ENCODE measurements at places on chromosomes 12 and 14. TPM values are rescaled to one million over a fixed set of nuclear protein-coding genes. Genes with fewer than 3 reads are reported as not detected.

DNA sequence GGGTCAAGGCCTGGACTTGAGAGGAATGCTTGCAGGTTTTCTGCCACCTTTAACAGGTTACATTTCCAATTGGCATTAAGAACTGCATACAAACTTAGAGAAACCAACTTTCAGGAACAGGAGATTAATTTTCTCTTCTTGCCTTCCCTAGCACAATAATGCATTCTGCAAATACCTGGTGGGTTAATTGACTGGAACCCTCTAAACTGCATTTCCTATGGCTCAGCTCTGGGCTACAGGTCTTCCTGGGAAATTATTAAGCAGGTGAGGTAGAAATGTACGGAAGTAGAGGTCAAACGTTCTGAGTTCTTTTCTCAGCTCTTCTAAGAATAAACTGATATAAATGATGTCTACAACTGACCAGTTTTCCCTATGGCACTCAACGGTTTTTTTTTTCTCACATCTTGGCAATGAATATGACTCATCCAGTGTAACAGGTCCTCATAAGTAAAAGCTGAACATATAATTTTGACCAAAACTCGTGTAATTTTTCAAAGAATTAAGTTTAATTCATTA, 144.9 kb upstream of the PELI2 start:
- DNase-seq: no peak

- DNase-seq: peak; percentile 88
Observed at GRCh38 chr14:99471731-99472130, 8.9 kb downstream of the SETD3 start.

DNA sequence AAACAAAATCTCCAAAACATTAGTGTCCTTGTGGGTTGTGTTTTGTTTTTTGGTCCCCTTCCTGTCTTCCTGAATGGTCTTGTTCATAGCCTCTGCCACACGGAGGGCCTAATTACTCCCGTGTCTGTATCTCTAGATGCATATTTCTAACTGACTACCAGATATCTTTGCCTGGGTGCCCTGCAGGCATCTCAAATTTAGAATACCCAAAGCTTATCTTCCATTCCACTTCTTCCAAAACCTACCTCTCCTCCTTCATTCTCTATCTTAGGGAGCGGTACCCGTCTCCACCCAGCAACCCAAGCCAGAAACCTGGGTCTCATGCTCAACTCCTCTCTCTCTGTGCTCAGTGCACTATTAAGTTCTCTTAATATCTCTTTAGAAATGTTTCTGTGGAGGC, 10.9 kb upstream of the METAP2 start:
- DNase-seq: no peak

DNA sequence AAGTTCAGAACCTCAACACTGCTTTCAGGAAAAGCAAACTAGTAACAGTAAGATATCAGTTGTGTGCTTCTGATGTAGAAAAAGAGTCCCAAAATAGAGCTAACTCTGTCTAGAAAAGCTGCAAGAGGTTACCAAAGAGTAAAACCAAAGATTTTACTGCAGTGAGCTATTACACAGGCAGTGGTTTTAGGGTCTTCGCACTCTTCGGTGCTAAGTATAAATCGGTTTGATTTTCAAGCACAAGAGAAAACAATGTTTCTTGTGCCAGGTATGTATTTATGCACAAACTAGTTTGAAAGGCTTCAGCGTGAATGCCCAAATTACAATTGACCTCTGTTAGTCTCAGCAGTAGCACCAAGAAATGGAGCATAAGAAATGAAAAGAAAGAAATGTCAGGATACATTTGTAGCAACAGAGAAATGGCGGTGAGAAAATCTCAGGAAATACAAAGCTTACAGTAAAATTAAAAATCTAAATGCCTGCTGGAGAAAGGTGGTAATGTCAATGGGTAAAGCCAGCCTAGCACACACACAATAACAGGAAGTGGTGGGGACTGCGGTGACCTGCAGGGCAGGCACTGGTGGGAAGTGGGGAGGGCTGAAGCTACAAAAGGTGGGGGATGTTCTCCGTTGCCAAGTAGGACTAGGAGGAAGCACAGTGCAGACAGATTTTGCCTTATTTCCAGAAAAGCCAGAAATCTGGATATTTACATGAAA, 18.0 kb upstream of the DYRK2 start:
- DNase-seq: no peak

GRCh38 chr14:60756847-60757246, 22.3 kb downstream of the MNAT1 start:
- peak; percentile 43 for DNase-seq

- no peak for DNase-seq
Observed at GRCh38 chr12:117084405-117085317, 14.6 kb downstream of the TESC start.

- DNase-seq: no peak
Observed at GRCh38 chr12:132118876-132119275, 25.2 kb downstream of the DDX51 start.

GRCh38 chr12:1147821-1148220, 156.8 kb downstream of the ERC1 start:
- no peak for DNase-seq

DNA sequence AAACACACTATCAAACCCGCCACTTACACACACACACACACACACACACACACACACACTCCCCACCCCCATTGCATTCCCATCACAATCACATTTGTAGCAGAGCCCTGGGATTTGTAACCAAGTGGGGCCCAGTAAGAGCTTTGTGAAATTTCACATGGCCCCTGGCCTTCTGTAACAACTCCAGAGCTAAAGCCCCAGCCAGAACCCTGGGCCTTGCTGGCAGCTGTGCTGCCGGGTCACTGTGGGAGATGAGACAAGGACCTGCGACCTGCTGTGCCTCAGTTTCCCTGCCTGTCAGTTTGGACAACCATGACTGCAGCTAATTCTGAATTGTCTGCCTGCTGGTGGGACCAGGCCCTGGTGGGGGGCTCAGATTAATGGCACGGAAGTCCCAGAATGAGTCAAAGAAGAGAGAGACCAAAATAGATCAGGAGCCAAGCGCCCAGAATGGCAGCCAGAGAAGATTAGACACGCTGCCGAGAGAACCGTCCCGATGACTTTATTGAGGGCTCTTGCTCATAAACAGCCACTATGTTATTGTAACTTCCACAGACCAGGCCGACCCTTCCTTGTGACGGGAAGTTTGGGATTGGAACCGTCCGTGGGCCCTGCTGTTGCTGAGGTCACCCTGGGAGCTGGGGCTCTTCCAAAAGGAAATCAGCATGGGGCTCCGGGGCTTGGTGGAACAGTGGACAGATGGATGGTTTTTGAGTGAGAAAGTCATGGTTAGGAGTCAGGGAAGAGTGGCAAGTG, 123.1 kb downstream of the ZFP36L1 start:
- no peak for DNase-seq

DNA sequence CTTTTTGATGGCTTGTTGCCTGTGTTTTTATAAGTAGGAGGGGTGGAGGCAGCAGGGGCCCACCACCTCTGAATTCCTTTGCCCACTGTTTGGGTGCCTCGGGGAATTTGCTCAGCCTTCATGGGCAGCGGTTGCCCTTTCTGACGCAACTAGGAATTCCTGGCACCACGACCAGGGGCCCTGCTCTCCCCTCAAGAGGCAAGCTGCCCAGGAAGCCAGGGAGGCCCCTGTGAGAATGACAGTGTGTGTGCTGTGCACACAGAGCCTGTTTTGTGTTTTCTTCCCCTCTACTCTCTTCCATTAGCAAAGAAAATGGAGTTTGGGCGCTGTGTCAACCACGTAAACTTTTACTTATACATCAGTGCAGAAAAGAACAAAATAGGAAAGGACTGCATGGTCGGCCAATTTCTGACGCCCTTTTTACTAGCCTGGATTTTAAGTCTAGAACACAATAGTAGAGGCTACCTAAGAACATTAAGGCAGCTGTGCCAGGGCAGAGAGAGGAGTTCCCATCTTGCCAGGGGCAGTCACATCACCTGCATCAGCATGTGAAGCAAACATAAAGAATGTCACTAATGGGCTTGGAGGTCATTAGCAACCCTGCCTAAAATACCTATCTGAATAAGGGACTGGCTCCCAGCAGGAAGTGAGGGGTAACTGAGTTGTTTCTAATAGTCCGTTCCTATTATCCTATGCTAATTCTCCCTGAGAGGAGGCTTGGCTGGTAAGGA, 17.9 kb upstream of the PTGR2 start:
- no peak for DNase-seq

GRCh38 chr12:8989413-8989812, at the start of gene KLRG1:
Gene KLRG1 (plus strand): TSS chr12:8989546. CDS start chr12:8989636, 90 bp downstream.
- DNase-seq: no peak

DNA sequence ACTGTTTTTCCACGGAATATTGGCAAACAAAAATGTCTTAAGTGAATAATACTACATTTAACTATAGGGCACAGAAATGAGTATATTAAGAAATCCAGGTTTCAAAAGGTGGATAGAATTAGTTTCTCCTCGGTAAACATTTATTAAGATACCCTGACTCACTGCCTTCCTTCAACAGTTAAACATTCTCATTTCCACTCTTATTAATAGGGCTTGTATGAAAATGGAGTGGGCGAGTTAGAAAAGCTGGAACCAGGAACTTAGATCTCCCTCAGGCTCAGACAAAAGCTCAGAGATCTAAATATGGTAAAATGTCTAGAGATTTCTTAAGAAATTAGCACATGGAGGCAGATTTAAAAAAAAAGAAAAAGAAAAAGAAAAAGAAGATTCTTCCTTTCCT, 78.8 kb downstream of the RMST start:
- DNase-seq: no peak

Gene DMAC2L
- 13.3 TPM for total RNA-seq

Gene TCTN2
- total RNA-seq: 6.8 TPM

Gene SOX5
- total RNA-seq: not detected

Data from myocyte (in vitro differentiated cells).